ENCODE measurements at places on chromosomes 6 and 20.

GRCh38 chr20:19407736-19408135 is 195.3 kb downstream of the SLC24A3 start:
- DNase-seq = no peak

DNA sequence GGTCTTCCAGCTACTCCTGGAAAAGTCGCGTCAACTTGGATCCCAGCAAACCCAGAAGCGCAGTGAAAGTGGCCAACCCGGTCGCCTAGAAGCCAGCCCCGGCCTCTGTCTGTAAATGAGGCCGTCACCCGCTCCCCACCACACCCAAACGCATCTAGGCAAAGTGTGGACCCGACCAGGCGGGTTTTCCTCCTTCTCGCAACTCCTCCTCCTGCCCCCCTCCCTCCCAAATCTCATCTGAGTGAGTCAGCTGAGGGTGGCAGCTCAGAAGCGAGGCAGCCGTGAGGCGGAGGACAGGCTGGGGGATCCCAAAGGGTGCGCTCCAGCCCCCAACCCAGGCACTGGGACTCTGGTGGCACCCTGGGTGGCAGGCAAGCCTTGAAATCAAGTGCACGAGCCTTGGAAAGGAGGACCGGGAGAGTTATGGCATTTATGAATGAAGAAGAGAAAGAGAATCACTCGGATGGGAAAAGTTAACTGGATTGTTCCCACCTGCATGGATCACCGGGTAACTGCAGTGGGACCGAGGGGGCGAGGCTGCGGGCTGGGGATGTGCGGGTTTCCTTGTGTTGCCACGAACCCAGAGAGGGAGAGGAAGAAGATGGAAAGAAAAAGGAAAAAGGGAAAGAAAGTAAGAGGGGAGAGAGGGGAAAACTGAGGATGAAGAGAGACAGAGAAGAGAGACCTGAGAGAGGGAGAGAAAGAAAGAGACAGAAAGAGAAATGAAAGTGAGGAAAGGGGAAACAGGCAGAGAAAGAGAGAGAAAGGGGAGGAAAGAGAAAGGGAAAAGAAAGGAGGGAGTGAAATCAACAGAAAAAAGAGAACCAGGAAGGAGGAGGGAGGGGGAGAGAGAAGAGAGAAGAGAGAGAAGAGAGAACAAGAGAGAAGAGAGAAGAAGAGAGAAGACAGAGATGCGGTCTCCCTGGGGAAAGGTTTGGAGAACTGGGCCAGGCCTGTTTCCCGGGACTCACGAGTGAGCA is at the start of gene APCDD1L:
Gene APCDD1L, minus strand, starts transcription at position 167 of the 980 bp plus-strand sequence. CDS start 692 bp downstream, outside the sequence.
- no peak for DNase-seq

- peak; percentile 93 for DNase-seq
Observed at GRCh38 chr6:73803562-73804241, 107.7 kb downstream of the CD109 start.

DNA sequence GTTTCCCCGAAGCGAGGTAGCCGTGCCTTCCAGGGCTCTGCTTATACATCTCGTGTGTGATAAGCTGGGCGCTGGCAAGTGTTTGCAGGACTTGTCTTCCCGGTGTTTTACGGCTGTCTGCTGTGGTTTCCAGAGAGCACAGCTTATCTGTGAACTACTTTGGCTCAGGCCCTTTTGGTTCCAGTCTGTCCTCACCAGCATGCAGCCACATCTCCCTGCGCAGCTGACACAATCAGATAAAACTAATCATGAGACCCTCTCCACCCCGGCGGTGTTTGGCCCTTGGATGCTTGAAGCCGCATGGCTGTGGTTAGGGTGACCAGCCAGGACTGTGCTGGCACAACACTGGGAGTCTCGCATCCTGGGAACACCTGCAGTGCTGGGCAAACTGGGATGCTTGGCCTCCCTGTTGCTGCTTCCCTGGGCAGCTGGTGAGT is 241.8 kb upstream of the FOXQ1 start:
- DNase-seq = no peak

GRCh38 chr6:78910010-78910409 is 42.7 kb downstream of the IRAK1BP1 start:
- no peak for DNase-seq

DNA sequence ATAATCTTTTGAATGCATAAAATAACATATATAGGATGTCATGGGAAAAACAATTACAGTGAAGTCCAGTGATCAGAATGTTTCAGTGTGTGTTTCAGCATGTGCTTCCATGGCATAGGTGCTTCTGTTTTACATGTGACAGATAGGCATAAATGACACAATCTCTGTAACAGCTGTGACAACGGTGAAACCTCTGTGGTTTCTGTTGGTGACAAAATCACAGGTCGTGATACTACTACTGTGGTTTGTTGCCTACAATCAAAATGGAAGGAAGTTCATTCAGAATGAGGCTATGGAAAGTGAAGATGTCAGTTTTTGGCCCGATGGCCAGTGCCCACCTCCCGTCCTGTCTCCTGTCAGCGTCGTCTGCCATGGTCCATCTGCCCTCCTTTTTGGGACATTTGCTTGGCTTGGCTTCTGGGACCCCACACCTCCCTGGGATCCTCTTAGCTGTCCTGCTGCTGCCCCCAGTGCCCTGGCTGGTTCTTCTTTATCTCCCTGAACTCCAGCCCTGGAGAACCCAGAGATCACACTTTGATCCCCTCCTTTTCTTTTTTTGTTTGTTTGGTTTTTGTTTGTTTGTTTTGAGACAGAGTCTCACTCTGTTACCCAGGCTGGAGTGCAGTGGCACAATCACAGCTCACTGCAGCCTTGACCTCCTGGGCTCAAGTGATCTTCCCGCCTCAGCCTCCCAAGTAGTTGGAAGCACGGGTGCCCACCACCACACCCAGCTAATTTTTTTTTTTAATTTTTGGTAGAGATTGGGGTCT is 79.3 kb upstream of the NAA20 start:
- DNase-seq = no peak

DNA sequence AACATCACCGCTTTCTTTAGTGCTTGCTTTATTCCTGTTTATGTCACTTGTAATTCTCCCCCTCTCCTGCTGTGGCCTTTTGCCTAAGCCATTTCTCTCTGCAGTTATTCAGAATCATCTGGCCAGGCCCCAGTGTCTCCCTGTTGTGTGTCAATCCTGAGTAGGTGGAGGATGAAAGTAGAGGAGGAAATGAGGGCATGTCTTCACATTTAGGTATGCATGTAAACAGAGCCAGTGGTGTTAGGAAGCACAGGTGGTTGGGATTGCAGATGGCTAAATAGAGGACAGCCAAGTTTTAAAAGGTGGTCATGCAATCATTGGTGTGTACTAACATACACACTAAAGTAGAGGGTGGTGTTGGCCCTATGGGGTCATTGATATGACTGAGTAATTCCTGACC is 5.2 kb downstream of the PRSS35 start:
- no peak for DNase-seq

DNA sequence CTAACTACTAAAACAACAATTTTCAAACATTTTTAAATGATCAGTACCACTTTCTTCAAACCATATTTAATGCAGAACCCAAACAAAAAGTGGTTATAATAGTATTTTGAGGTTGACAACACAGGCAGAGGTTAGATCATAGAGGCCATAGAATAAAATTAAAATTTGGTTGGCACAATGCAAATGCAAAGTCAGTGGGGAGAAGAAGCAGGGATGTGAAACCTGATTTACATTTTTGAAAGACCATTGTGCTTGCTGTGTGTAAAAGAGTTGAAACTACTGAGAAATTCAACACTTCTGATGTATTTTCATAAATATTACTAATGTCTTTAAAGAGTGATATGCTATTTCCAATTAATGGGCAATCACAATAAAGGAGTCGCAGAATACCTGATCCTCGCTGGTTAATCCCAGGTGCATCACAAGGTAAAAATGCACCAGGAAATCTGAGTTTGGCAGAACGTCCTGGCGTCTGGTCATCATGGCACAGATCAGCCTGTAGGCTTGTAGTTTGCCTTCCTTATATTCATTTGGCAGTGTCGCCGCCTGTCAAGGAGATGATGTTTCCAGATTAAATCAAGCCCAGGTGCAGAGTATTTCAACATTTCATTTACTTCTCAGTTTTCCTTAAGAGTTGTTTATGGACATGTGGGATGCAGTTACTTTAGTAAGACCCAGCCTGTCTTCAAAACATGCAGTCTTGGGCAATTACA is 141.2 kb downstream of the RALGAPA2 start:
- no peak for DNase-seq

- DNase-seq = no peak
Observed at GRCh38 chr6:7650878-7651277, 60.9 kb downstream of the SNRNP48 start.

DNA sequence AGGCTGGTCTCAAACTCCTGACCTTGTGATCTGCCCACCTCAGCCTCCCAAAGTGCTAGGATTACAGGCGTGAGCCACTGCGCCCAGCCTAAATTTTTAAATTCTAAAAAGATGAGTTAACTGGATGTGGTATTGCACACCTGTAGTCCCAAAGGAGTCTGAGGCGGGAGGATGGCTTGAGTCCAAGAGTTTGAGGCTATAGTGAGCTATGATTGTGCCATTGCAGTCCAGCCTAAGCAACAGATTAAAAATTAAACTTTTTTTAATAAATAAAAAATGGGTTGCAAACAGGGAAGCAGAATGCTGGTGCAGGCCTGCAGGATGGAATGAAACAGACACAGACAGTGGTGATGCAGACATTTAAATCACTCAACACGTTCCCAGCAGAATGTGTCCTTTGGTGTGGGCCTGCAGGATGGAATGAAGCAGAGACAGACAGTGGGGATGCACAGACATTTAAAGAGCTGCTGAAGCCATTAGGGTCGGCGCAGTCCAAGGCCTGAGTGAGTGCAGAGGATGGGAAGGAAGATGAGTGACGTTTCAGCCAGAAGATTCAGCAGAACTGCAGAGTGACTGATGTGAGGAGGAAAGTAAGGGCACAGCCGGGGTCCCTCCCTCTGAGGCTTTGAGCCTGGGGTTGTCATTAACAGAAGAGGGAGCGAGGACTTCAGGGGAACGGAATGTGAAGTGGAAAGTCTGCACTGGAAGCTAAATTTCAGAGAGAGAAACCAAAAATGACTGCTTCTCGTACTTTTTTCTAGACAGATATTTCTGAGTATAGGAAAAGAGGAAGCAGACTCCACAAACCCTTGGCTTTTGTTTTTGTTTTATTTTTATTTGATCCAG is 117.5 kb downstream of the RIN2 start:
- no peak for DNase-seq

- DNase-seq = no peak
Observed at GRCh38 chr6:25219917-25220278, 59.3 kb upstream of the CARMIL1 start.

- DNase-seq = no peak
Observed at GRCh38 chr6:63883597-63883996, 248.0 kb downstream of the PHF3 start.

DNA sequence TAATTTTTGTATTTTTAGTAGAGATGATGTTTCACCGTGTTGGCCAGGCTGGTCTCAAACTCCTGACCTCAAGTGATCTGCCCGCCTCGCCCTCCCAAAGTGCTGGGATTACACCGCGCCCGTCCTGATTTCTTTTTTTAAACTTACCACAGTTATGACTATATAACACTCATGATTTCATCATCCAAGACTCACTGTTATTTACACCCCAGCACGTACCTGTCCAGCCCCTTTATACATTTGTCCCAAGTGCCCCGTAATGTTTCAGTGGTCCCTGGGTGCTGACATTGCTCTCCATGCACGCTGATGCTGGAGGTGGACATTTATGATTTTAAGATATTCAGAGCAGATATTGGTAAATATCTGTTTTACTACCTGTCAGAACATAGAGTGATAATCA is 219.9 kb upstream of the GMDS start:
- DNase-seq = no peak

DNA sequence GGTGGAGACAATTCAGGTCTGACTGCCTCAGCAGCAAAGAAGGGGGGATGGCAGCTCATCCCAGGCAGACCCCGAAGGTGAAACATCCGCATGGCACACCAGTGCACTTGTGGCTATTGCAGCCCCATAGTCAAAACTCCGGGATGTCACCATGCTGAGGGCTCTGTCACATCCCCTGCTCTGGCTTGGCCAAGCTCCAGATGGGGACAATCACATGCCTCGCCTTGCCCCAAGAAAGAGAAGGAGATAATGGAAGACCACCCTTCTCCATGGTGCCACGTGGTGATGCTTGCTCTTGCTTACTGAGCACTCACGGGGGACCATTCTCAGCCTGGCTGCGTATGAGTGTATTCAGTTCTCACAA is 60.2 kb downstream of the RBM38 start:
- no peak for DNase-seq

DNA sequence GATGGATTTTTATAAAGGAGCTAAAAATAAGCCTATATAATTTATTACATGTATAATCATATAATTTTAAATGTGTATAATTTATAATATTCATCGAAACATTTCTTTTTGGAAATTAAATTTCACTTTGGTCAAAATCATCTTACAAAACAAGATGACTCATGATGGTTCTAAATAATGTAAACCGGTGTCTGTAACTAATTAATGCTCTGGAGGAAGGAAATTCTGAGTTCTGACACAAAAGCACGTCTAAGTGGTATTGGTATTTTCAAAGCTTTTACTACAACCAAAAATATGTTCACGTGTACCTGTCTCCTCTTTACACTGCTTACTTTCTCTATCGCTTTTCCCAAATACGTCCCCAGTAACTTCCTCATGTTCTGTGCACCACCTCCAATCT is 134.1 kb downstream of the MTHFD1L start:
- DNase-seq = no peak

Data from AG09319 (cell line).